ENCODE measurements at places on chromosomes 12 and 14.

DNA sequence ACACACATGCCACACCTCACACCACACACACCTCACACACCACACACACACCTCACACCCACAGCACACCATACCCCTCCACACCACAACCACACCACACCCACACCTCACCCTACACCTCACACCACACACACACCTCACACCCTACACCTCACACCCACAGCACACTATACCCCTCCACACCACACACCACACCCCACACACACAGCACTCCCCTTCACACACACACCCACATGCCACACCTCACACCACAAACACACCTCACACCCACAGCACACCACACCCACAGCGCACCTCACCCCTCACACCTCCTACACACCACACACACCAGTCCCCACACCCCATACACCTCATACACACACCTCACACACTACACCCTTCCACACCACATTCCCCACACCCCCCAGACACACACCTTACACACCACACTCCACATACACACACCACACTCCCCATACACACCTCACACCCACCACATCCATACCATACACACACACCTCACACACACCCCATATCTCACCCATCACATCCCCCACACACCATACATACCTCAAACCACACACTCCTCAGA lies 80.0 kb downstream of the ACTN1 start:
- DNase-seq = no peak

DNA sequence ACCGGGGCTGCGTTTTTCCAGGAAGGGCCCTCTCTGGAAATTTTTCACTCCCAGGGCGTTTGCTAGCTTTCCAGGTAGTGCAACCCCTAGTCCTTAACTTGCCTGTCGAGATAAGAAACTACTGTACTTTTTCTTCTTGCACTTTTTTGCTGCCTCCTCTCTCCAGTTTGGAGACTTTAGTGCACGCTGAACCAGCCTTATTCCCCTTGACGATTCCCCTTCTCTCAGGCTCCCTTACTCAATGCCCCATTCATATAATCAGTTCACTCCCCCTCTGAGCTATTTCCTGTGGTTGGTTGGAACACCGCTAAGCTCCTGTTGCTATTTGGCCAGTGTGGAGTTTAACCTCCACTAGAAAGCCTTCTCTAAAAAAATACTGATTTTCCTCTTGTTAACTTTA lies 682 bp downstream of the CREBL2 start:
- DNase-seq = peak; percentile 1

DNA sequence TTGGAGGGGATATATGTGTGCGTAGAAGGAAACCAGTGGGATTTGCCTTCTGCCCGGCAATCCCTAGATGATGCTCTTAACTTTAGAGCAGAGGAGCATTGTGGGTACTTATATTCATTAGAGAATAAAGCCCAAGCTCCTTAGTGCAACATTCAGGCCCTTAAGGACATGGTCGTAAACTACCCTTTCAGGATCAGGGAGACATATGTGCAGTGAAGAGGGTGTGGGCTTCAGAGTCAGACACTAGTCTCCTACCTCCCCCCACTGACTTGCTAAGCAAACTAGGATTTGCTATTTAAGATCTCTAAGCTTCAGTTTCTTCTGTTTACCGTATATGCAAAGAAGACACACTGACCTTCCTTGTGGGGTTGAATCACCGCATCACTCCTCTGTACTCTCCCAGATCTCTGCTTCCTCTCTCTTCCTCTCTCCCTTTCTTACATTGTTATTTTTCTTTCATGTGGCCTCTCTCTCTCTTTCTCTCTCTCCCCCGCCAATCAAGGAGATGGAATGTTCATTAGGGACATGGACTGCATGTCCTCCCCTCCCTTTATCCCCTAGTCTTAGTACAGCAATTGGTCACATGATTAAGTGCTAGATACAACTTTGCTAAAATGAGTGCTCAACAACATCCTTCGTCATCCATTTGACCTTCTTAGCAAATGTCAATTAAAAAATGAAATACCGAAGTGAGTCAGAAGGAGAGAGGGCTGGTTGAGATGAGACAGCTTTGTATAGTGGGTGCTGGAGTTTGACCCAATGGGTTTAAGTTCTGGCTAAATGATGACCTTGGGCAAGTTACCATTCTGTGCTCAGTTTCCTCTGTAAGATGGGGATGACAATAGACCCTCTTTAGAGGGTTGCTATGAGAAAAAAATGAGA lies 91.7 kb downstream of the TMX1 start:
- no peak for DNase-seq

DNA sequence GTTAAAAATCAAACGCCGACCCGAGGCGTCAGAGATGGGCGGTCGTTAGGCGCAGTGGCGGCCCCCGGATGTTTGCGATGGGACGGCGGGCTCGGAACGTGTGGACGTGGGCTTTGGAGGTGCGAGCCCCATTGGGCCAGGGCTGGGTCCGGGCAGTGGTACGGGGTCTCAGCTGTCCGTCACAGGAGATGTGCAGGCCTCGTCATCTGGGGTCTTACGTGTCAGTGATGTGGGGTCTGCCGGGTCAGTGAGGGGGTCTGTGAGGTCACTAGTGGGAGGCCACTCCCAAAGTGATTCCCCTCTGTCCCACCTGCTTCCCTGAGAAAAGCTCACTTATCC lies 21.6 kb upstream of the CHFR start:
- no peak for DNase-seq

DNA sequence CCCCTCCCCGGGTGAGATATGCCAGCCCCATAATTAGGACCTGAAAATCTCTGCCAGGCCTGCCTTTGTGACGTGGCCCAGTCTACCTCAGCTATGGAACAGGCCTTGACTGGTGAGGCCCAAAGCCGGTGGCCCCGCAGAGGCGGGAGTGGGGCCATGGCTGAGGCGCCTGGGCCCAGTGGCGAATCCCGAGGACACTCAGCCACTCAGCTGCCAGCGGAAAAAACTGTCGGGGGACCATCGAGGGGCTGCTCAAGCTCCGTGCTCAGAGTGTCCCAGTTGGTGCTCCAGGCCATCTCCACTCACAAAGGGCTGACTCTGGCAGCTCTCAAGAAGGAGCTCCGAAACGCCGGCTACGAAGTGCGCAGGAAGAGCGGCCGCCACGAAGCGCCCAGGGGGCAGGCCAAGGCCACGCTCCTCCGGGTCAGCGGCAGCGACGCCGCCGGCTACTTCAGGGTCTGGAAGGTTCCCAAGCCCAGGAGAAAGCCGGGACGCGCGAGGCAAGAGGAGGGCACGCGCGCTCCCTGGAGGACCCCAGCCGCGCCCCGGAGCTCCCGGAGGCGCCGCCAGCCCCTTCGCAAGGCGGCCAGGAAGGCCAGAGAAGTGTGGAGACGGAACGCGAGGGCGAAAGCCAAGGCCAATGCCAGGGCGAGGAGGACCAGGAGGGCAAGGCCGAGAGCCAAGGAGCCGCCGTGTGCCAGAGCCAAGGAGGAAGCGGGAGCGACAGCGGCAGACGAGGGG lies 21.4 kb downstream of the ZNF641 start:
- no peak for DNase-seq

DNA sequence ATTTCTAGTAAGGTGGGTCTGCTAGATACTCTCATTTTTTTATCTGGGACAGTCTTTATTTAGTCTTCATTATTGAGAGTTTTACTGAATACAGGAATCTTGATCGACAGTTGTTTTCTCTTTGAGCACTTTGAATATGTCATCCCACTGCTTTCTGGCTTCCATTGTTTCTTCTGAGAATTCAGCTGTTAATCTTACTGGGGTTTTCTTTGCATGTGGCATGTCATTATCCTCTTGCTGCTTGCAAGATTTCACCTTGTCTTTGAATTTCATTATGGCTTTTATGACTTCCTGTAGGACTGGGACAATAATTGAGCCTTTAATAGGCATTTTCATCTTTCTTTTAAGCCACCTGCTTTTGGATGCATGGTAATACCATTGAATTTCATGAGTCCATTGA lies 46.7 kb upstream of the RD3L start:
- no peak for DNase-seq

DNA sequence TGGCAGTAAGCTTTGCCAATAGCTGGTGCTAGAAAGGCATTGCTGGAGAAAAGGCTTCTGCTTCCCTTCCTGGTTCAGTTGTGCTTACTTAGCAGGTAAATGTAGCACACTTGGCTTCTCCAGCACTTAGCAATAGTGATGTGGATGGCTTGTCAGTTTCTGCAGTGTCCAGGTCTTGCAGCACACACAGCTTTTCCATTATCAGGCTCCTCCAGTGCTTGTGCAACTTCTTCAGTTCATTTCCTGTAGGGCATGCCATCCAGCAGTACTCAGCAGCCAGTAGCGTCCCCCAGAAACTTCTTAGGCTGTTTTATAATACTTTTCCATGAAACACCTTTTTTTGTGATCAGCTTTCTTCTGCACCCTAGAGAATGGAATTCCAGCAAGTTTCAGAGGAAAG lies 154.6 kb downstream of the SLC6A15 start:
- no peak for DNase-seq

DNA sequence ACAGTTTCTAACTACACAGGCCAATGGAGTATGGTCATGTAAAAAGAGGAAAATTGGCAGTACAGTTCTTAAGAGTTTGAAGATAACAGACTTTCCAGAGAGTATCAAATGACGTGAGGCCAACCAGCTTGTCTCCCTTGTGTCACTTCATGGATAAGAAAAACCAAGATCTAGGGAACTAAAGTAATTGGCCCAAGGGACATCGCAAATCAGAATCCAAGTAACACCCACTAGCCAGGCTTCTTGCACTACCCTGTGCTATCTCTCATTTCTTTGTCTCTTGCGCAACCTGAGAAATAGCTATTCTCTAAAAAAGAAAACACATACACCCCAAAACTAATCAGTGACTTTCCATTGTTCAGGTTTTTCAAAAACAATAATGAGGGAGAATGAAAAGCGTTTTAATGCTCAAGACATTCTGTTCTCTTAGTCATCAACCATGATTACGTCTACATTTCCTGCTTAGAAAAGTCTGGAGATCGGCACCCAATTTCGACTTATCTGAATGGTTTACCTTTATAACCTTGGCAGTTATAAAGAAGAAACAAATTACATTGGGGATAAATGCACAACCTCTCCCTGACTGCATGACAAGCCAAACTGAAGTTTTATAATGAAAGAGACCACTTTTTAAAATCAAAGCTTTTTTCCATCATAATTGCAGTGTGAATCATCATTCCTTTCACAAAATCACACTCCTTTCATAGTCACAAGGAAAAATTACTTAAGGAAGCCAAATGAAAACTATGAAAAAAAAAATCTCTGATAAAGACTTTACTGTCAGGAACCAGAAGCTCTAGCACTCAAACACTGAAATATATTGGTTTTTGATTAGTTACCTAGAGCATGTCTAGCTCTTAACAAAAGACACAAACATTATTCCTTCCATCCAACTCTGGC lies 42.1 kb downstream of the TMTC1 start:
- DNase-seq = no peak

DNA sequence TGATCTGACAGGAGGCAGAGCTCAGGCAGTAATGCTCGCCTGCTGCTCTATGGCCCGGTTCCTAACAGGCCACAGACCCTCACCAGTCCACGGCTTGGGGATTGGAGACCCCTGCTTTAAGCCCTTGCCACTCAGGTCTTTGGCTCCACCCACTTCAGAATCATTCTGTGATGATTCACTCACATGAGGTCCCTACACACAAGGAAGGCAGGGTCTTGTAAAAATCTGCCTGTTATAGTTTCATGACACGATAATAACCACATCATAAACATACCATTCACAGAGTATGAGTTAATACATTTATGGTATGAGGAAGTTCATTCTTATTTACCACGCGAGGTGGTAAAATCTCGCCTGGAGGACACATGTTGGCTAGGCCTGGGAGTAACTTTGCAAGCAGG lies 29.0 kb upstream of the MAX start:
- DNase-seq = no peak

- DNase-seq = no peak
Measured at GRCh38 chr12:92496790-92497189, 206.0 kb upstream of the PLEKHG7 start.

- no peak for DNase-seq
Measured at GRCh38 chr12:62263966-62264365, 3.8 kb downstream of the USP15 start.

GRCh38 chr12:94535510-94535921 lies 75.8 kb upstream of the CEP83 start:
- DNase-seq = no peak
